LoVo (cell line): ENCODE measurements at places on chromosomes 5 and 9.

GRCh38 chr5:179732918-179733771 lies 523 bp downstream of the MAML1 start:
- peak; percentile 38 for DNase-seq

DNA sequence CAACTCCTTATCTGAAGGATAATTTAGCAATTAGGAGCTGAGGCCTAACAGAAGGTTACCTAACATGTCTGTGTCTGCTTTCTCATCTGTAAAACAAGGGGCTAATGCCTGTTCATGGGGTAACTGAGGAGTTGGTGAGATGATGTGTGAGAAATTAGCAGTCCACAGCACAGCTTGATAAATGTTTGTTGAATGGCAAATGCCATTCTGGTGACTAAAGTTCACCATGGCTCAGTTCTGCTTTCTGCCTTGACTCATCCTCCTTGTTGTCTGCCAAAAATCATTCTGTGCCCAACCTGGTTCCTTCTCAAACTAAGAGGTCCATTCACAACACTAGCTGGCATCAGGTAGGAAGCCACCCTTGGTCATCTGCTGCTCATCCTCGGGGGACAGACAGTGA lies 552.0 kb upstream of the KLF4 start:
- DNase-seq, result peak; percentile 27

DNA sequence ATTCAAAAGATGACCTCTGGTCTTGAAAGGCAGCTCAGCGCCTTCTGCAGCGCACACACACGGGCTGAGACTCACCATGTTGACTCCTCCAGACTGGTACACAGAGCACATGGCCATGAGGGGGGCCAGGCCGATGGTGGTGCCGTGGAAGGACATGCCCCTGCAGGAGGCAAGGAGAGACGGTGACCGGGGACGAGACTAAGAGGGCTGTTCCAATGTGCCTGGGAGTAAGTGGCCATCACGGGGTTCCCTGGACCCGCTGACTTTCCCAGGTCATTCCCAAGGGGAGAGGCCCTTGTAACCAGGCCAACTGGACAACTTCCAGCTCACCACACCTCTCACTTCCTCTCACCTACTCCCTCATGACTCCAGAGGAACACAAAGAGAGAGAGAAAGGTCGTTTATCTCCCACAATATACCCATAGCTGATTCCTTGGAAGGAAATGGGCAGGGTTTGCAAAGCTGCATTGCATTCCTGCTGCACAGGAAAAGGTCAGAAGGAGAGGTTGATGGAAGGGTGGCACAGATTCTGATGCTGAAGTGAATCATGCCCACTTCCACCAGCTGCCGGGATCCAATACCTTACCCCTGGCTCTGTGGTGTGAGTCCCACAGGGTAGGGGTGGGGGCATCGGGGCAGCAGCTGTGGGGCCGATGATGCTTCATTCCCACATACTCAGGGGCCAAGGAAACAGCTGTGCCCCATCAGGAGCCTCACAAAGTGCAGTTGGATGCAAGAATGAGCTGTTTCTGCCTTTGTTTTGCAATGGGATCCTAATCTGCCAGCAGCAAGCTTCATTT lies 47.2 kb downstream of the NIPAL4 start:
- peak; percentile 31 for DNase-seq

GRCh38 chr9:38162332-38163211 lies 93.5 kb upstream of the SHB start:
- no peak for DNase-seq

GRCh38 chr5:168879929-168880328 lies 300.8 kb upstream of the PANK3 start:
- no peak for DNase-seq

DNA sequence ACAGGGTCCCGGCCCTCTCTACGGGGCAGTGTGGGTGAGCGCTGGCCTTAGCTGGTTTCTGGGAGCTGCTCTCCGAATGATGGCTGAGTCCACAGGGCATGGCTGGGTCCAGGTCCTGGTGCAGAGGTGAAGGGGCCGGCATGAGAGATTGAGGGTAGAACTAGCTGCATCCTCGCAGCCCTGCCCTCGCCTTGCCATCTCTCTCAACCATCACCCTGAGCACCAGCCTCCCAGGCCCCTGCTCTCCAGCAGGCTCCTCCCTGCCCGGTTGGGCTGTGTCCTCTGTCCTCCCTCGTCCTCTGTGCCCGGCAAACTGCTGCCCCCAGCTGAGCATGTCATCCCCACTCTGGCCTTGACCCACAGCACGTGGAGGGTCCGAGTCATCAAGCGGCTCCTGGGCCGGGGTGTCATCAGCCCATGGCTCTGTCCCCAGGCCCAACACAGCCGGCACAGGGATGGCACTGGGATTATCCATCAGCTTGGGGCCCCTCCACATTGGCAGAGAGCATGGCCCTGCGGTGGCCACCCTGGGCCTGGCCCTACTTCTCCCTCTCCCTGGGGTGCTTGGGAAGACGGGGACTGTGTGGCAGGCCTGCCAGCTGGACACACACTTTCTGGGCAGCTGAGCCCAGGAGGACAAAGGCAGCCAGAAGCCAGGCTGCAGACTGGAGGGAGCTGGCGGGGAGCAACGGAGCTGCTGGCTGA lies 8.4 kb downstream of the FLT4 start:
- DNase-seq, result no peak

- DNase-seq, result no peak
Measured at GRCh38 chr5:33230467-33231078, 210.2 kb upstream of the TARS1 start.

DNA sequence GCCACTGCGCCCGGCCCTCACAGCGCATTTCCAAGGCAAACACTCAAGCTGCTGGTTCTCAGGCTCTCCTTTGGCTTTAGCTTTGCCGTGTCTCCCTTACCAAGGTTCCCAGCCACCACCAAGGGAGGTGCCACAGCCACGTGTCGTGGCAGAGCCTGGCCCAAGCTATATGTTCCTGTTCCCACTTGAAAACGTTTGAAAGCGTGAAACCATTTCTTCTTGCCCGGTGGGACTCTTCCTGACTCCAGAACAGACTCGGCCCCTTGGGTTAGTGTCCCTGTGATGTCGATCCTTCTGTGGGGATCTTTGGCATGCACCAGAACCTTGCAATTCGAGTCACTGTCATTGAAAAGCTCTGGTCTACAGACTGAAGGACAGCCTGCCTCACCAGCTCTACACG lies 147.9 kb downstream of the HSD17B3 start:
- no peak for DNase-seq

DNA sequence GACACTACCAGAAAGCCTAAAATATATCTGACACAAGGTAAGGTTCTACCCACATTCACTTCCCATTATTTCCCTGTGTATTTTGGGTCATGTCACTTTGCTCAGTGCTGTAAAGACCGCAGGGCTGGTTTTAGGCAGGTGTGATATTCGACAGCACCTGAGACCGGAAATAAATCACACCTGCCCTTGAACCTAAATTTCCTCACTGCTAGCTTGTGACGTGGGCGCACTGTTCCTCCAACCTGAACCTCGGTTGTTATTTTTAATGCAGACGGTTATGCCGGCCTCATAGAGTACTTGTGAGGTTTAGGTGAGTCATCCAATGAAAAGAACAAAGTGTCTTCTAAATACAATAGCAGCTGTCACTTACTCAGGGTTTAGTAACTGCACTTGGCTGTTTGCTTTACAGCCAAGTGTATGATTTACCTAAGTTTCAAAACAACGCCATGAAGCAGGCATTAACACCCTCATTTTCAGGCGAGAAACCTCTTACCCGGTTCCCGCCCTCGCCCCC lies 20.7 kb upstream of the ZNF782 start:
- peak; percentile 70 for DNase-seq
